ENCODE measurements at places on chromosomes 3 and 15.

- no peak for DNase-seq
Measured at GRCh38 chr3:114449271-114450007, 155.6 kb downstream of the TIGIT start.

DNA sequence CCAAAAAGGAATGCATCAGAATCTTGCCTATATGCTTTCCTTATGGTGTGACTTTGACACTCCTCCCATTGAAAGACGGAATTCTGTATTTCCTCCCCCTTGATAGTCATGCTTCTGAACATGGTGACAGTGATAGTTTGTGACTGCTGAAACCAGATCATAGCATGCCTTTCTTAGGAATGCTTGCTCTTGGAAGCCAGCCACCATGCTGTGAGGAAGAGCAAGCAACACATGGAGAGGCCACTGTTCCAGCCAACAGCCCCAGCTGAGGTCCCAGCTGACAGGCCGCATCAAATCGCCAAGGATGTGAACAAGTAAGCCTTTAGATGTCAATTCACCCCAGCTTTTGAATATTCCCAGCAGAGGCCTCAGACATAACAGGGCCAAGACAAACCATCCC is 100.1 kb downstream of the IGF2BP2 start:
- DNase-seq, result no peak

- DNase-seq, result no peak
Measured at GRCh38 chr3:66269411-66269810, 48.6 kb downstream of the SLC25A26 start.

- no peak for DNase-seq
Measured at GRCh38 chr15:69496001-69496400, 43.4 kb downstream of the RPLP1 start.

Data from dermis microvascular lymphatic vessel endothelial cell (primary cell).